ENCODE measurements at places on chromosomes 11 and 22. TPM values are rescaled to one million over a fixed set of nuclear protein-coding genes. Genes with fewer than 3 reads are reported as not detected.

The OR51B6 gene
- total RNA-seq, result not detected

The RELT gene
- total RNA-seq, result 7.0 TPM

DNA sequence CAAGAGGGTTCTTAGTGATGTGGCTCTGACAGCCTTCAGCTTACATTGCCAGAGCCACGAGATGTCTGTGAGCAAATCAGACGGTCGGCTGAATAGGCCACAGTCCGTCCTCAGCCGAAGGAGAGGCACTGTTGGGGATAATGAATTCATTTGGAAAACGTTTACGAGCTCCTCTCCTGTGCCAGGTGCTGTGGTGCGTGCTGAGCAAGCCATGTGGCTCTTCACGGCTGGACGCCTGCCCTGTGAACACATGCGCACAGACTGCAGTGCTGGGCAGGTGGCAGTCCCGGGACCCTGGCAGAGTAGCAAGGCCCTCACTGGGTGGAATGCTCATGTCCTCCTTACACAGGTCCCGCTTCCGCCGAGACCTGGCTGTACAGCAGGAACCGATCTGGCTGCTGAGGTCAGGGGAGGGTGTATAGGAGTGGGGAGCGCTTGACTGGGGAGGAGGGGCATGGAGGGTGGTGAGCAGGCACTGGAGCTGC lies 6.8 kb downstream of the TBC1D22A start:
- no peaks in the 10 kb centered on the region for H3K36me3 ChIP-seq
- H3K27me3 ChIP-seq, result no peaks in the 10 kb centered on the region
- no peak overlapping the region for H3K4me3 ChIP-seq
- DNase-seq, result no peak

- H3K4me1 ChIP-seq, result peaks cover 70% of the 10 kb centered on the region
- H3K27ac ChIP-seq, result peak overlapping the region; percentile 31
- peaks cover 6% of the 10 kb centered on the region for H3K27me3 ChIP-seq
Observed at GRCh38 chr11:121240650-121241303, 51.8 kb upstream of the SC5D start.

- no peaks in the 10 kb centered on the region for H3K36me3 ChIP-seq
- no peaks in the 10 kb centered on the region for H3K4me1 ChIP-seq
- no peak overlapping the region for H3K27ac ChIP-seq
Observed at GRCh38 chr11:2220173-2220771, 48.7 kb upstream of the TH start.

DNA sequence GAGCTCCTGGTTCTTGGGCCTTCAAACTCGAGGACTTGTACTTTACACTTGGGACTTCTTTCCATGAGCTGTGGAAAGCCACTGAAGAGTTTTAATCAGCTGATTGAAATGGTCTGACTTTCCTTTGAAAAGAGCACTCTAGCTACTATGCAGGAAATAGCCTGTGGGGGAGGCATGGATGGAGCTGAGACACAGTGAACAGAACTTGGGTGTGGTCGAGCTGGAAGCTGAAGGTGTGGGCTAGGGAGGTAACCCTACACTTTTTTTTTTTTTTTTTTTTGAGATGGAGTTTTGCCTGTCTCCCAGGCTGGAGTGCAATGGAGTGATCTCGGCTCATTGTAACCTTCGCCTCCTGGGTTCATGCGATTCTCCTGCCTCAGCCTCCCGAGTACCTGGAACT lies 17.5 kb upstream of the CAPRIN1 start:
- DNase-seq, result no peak
- H3K27ac ChIP-seq, result no peak overlapping the region
- H3K4me1 ChIP-seq, result peaks cover 5% of the 10 kb centered on the region
- peaks cover 15% of the 10 kb centered on the region for H3K27me3 ChIP-seq
- H3K4me3 ChIP-seq, result no peak overlapping the region
- no peaks in the 10 kb centered on the region for H3K36me3 ChIP-seq

DNA sequence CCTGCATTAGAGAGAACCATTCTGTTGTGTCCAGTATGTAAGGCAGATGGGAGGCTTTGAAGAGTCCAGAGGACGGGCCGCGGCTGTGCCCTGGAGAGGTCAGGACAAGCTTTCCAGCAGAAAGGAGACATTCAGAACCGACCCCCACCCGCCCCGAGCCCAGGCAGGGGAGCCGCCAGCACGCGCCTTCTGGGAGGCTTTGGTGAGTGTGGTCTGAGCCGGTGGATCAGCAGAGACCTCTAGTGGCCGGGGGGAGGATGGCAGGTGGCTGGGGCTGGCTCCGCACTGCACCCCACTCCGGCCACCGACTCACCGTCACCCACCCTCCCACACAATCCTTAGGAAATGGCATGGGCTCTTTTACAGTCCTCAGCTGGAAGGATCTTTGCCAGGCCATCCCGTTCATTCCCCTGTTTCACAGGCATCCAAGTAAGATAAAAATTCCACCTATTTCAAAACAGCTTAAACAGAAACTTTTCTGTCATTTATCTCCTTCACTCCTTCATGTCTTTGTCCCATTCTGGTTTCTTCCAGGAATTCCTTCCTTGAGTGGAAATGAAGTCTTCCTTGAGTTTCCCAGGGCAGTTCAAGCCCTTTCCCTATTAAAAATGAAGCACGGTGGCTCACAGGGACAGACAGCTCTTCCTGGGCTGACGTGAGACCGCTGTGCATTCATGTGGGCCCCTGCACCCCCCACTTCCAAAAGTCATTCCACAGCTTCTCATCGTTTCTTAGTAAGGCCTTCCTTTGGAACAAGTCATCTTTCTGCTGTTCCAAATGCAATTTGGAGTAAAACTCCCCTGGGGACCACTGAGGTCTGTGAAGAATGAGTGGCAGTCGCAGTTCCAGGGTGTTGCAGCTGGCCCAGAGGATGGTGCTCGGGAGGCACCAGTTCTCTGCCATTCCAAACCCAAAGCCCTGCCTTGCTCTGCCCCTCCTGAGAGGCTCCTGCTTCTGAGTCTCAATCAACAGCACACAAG lies 91.0 kb downstream of the FEZ1 start:
- peaks cover 42% of the 10 kb centered on the region for H3K27me3 ChIP-seq
- no peak overlapping the region for H3K27ac ChIP-seq
- no peaks in the 10 kb centered on the region for H3K36me3 ChIP-seq
- peak overlapping the region; percentile 60 for H3K4me3 ChIP-seq
- peaks cover 17% of the 10 kb centered on the region for H3K4me1 ChIP-seq
- peak; percentile 22 for DNase-seq

DNA sequence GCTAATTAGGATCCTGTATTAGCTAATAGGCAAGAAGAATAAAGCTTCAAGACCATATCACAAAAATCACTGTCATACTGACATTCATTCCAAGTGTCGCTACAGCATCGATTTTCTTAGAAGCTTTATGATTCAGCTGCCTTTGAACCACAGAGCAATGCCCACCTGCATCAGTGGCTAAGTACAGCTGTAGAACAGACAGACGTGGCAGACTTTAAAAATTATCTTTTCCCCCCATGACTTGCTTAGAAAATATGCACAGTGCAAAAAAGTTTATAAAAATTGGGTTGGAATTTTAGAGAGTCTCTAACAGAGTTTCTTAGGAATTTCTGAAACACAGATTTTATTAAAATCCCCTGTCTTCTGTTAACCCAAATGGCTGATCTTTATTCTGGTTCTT lies 120.8 kb downstream of the CADM1 start:
- H3K4me3 ChIP-seq, result no peak overlapping the region
- no peak overlapping the region for H3K27ac ChIP-seq
- H3K36me3 ChIP-seq, result no peaks in the 10 kb centered on the region
- DNase-seq, result no peak

DNA sequence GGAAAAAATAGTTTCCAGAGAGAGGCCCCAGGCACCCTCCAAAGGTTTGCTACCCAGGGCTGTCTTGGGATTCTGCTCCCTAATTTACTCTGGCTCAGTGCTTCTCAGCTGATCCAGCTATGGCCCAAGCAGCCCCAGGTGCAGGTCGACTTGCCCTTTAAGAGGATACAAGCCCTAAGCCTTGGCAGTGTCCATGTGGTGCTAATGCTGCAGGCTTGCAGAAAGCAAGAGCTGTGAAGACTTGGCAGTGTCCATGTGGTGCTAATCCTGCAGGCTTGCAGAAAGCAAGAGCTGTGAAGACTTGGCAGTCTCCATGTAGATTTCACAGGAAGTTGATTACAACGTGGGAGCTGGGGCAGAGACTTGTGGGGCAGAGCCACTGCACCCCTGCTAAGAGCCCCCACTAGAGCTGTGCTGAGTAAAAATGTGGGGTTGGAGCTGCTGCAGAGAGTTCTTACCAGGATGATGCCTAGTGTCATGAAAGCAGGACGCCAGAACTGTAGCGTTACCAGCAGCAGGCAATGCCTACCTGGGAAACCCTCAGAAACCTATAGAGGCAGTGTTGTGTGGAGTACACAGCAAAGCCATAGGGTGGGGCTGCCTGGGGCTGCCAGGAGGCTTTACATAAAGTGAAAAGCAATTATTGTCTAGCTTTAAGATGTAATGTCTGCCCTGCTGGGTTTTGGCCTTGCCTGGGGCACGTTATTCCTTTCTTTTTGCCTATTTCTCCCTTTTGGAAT lies 16.1 kb upstream of the OR52K1 start:
- H3K27ac ChIP-seq, result no peak overlapping the region
- peaks cover 12% of the 10 kb centered on the region for H3K4me1 ChIP-seq
- H3K27me3 ChIP-seq, result no peaks in the 10 kb centered on the region

DNA sequence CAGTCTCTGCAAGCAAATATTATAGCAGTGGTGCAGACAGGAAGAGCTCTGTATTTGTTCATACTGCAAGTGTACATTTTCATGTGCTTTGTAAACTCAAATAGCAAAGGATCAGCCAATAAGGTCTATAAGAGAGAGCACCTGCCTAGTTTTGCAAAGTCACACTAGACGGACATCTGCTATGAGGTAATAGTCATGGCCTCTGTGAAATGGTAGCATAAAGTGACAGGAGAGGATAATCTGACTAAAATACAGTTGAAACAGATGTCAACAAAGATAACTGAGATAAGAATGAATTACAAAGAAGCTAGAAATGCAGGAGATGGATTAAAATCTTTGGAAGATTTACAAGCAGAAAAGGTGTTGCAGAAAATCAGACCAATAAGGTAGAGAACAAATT lies 70.6 kb upstream of the SPON1 start:
- DNase-seq, result no peak
- no peaks in the 10 kb centered on the region for H3K4me1 ChIP-seq
- no peaks in the 10 kb centered on the region for H3K36me3 ChIP-seq
- no peak overlapping the region for H3K27ac ChIP-seq
- H3K4me3 ChIP-seq, result no peak overlapping the region
- peaks cover 3% of the 10 kb centered on the region for H3K27me3 ChIP-seq

GRCh38 chr11:16781936-16782919 lies 43.8 kb downstream of the C11orf58 start:
- no peak for DNase-seq
- H3K27me3 ChIP-seq, result peaks cover 2% of the 10 kb centered on the region
- H3K4me3 ChIP-seq, result no peak overlapping the region
- H3K4me1 ChIP-seq, result peaks cover 4% of the 10 kb centered on the region
- no peak overlapping the region for H3K27ac ChIP-seq

GRCh38 chr11:68956142-68956541 lies 24.6 kb downstream of the MRGPRD start:
- H3K36me3 ChIP-seq, result no peaks in the 10 kb centered on the region
- no peak overlapping the region for H3K27ac ChIP-seq
- DNase-seq, result no peak
- peaks cover 3% of the 10 kb centered on the region for H3K27me3 ChIP-seq

DNA sequence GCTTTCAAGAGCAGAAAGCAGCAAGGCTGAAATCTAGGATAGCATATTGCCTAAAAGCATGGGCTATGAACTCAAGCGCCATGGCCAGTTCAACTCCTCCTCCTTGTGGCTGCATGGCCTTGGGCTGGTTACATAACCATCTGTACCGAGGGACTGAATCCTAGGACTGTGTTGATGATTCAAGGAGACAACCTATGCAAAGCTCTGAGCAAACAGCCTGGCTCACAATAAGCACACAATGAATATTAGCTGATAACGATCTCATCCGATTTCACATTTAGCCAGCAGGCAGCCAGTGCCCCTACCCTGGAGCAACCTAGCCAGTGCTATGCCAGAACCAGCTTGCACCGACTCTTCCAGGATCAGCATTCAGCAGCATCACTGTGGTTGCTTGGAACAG lies 698.4 kb downstream of the TBC1D22A start:
- H3K27me3 ChIP-seq, result no peaks in the 10 kb centered on the region
- H3K27ac ChIP-seq, result no peak overlapping the region
- no peaks in the 10 kb centered on the region for H3K4me1 ChIP-seq

- H3K27me3 ChIP-seq, result no peaks in the 10 kb centered on the region
- no peak overlapping the region for H3K27ac ChIP-seq
- no peak overlapping the region for H3K4me3 ChIP-seq
- no peak for DNase-seq
Observed at GRCh38 chr11:84751371-84751770, 875.8 kb downstream of the DLG2 start.

DNA sequence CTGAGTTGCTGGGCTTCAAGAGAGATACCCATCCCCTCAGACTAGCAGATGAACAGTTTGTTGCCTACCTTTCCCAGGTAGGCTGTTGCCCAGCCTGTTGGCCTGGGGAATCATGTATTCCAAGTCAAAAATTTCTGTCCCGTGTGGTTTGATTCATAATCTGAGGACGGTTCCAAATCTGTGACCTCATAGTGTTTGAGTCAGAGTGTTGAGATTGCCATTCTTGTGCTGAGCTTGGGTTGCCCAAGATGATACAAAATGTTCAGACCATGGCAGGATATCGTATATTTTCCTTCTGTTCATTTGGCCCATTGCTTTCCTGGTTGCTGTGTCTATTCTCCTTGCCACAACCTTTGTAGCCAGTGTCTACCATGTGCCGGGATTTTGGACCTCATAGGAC lies 64.3 kb downstream of the CYB5R2 start:
- H3K4me3 ChIP-seq, result no peak overlapping the region
- DNase-seq, result no peak
- no peak overlapping the region for H3K27ac ChIP-seq
- H3K27me3 ChIP-seq, result no peaks in the 10 kb centered on the region
- peaks cover 36% of the 10 kb centered on the region for H3K4me1 ChIP-seq

GRCh38 chr11:17765356-17766072 lies 30.9 kb downstream of the KCNC1 start:
- H3K27ac ChIP-seq, result peak overlapping the region; percentile 0
- no peak overlapping the region for H3K4me3 ChIP-seq
- peak; percentile 9 for DNase-seq
- no peaks in the 10 kb centered on the region for H3K36me3 ChIP-seq
- 0 out of 2 replicates have a peak, but pooled peaks cover 4% of the 10 kb centered on the region for H3K4me1 ChIP-seq

- no peak for DNase-seq
- peaks cover 2% of the 10 kb centered on the region for H3K27me3 ChIP-seq
- H3K27ac ChIP-seq, result no peak overlapping the region
Observed at GRCh38 chr11:70908223-70908622, 344.2 kb downstream of the SHANK2 start.
